Endothelial cell of umbilical vein (primary cell): ENCODE measurements at places on chromosomes 1 and 21. TPM values are rescaled to one million over a fixed set of nuclear protein-coding genes. Genes with fewer than 3 reads are reported as not detected.

DNA sequence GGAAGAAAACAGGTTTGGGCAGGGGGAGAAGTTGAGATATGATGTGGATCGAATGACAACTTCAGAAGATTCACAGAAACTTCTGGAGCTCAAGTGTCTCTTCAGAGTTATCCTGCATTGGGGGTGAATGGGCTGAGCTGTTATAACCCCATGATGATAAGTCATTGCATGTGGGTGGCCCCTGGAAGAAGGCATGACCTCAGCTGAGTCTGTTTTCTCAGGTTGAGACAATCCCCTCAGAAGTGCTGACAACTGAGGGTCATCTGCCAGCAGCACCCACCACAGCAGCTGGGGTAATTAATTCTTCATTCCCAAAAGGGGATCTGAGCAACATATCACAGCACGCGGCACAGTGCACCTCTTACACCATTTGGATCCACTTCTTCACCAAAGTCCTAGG lies 138.6 kb upstream of the CAMK1G start:
- DNase-seq, result no peak

GRCh38 chr1:9689011-9689706 lies 37.6 kb downstream of the PIK3CD start:
- peak; percentile 28 for DNase-seq

Gene EFNA3
- 2.5 and 4.2 TPM in 2 replicates for polyA plus RNA-seq

DNA sequence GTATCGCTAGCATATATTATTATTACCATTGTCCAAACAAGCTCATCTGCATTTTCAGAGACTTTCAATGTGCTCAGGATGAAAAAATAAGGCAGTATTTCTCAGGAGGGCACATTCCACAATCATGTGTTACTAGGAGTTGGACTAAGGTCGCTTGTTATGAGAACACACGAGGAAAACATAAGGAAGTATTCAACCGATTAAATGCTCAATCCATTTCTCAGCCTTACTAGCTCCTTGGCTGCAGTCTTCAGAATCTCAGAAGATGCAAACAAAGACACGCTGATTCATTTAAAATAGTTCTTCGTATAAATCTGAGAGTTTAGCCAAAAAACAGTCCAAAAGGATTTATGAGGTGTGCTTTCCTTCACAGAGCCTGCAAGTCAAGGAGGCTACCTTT lies 82.0 kb upstream of the JAK1 start:
- no peak for DNase-seq

- DNase-seq, result no peak
Observed at GRCh38 chr1:80170811-80171485, 1164.4 kb upstream of the ADGRL4 start.

- no peak for DNase-seq
Observed at GRCh38 chr1:59553371-59553770, 256.5 kb downstream of the FGGY start.

- DNase-seq, result no peak
Observed at GRCh38 chr1:201585093-201585483, 46.2 kb downstream of the NAV1 start.

Gene OR2T33
- not detected in 2 replicates for polyA plus RNA-seq

Gene LAMC2
- 0.14 and 0.23 TPM in 2 replicates for polyA plus RNA-seq

DNA sequence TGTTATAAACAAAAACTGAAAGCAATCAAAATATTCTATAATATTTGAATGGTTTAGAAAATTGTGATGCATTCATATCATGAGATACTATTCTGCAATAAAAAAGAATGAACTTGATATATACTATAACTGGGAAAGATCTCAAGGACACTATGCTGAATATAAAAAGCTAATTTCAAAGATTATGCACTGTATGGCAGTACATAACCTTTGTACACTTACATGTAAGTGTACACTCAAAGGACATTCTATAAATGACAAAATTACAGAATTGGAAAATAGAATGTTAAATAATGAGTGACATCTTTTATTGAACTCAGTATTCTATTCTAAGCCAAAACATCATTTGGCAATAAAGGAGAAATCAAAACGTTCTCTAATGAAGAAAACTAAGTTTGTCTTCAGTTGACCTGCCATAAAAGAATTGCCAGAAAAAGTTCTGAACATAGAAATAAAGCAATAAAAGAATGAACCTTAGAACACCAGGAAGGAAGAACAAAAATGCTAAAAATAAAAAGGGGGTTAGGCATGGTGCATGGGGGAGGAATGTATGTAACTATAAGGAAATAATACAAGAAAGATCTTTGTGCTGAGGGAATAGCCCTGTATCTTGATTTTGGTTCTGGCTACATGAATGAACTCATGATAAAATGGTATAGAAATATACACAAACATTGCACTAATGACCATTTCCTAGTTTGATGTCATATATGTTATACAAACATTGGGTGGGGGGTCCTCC lies 519.7 kb downstream of the NEGR1 start:
- DNase-seq, result no peak

DNA sequence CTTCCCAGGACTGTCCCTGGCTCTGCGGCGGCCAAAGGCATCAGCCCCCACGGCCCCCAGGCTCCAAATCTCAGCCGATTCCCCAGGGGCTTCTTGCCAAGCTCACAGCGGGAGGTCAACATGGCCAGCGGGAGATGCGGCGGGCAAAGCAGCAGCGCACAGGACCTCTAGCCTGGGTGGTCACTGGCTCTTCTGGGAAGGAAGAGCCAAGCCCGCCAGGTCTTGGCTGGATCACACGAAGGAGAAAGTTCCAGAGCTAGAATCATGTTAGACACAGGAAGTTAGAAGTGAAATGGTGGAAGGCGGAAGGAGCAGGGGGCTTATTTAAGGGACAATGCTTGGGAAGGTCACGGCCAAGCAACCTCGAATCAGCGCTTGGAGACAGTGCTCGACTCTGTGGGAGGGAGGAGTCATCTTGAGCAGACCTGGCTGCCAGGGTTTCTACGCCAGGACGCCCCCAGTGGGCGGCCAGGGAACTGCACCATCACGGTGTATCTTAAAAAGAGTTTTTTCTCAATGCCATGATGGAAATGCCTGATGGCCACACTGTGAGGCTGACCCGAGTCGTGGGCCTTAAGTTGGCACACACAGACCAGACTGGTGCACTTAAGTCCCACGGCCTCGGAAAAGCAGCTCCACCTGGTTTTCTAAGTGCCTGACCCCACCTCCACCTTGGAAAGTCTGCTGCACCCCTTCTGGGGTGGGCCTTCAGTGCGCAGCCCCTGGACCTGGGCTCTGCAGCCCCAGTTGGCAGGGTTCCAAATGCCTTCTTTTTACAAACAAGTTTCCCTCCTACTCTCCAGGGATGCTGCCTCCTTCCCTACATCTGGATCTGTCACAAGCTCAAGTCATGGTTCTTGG lies 29.3 kb downstream of the SLC66A1 start:
- DNase-seq, result peak; percentile 72

GRCh38 chr1:166089804-166090203 lies 77.0 kb downstream of the FAM78B start:
- no peak for DNase-seq
